Neural crest cell (in vitro differentiated cells): ENCODE measurements at places on chromosomes 11 and 22.

GRCh38 chr11:64777449-64778222 lies 706 bp downstream of the SF1 start:
- peak; percentile 69 for DNase-seq

DNA sequence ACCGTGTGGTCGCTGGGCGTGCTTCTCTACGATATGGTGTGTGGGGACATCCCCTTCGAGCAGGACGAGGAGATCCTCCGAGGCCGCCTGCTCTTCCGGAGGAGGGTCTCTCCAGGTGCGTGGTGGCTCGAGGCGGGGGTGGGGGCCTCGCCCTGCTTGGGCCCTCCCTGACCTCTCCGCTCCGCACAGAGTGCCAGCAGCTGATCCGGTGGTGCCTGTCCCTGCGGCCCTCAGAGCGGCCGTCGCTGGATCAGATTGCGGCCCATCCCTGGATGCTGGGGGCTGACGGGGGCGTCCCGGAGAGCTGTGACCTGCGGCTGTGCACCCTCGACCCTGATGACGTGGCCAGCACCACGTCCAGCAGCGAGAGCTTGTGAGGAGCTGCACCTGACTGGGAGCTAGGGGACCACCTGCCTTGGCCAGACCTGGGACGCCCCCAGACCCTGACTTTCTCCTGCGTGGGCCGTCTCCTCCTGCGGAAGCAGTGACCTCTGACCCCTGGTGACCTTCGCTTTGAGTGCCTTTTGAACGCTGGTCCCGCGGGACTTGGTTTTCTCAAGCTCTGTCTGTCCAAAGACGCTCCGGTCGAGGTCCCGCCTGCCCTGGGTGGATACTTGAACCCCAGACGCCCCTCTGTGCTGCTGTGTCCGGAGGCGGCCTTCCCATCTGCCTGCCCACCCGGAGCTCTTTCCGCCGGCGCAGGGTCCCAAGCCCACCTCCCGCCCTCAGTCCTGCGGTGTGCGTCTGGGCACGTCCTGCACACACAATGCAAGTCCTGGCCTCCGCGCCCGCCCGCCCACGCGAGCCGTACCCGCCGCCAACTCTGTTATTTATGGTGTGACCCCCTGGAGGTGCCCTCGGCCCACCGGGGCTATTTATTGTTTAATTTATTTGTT lies 2.4 kb downstream of the PIM3 start:
- DNase-seq = no peak

DNA sequence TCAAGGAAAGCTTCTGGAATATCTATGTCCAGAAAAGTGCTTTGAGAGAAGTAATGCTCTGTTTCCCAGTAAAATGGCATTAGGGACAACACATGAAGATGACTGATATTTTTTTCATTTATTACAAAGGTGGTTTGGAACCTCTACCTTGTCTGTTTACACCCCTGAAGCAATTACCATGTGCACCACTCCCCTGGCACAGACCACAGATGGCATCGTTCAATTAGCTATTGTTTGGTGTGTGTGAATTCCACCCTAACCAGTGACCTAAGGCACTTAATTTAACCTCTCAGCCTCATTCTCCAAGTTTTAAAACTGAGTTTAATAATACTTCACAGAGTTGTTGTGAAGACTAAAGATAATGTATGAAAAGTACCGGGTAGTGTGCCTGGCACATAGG lies 127.6 kb upstream of the BMAL1 start:
- no peak for DNase-seq

- no peak for DNase-seq
Observed at GRCh38 chr11:4441515-4441914, 7.6 kb upstream of the OR52K2 start.

DNA sequence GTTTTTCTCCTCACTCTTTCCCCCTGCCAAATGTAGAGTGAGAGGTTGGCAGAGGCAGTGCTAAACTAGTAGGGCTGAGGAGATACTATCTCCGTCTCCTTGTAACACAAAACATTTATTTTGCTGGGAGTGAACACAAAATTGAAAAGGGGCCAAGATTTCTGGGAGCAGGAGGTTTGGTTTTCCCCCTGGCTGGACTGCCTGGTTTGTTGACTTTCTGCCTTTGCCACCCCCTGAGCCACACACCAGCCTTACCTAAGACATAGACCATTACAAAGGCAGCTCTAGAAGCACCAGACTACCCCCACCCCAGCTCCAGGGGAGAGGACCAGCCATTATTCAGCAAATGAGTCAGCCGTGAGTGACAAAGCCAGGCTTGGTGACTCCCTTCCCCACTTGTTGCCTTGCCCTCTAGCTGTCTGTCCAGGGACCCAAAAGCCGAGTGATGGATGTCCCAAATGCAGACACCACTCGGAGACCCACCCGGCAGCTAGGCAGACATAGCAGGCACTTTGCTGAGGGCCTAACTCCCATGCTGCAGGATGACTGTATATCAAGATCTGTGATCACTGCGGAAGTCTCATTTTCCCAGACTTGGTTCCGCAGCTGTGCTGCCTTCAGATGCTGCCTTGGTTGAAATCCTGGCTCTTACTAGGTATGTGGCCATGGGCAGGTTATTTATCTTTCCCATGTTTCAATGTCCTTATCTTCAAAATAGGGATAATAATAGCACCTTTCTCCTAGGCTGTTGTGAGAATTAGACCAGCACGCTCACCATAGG lies 17.7 kb upstream of the CDON start:
- no peak for DNase-seq

DNA sequence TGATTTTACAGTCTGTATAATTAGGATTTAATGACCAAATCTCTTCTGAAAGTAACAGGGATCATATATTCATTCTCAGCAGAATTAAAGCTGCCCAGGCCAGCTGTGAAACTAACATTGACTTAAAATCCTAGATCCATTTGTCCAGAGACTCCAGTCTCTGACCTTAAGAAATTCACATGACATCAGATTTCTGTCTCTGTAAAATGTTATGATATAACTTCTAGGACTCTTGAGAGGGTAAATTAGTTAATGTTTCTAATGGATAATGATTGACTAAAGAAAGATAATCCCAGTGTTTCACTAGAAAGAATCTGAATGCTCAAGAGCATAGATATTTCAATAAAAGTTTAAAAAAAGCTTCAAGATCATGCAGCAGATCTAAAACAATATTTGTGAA lies 6.3 kb downstream of the NOX4 start:
- DNase-seq = no peak

DNA sequence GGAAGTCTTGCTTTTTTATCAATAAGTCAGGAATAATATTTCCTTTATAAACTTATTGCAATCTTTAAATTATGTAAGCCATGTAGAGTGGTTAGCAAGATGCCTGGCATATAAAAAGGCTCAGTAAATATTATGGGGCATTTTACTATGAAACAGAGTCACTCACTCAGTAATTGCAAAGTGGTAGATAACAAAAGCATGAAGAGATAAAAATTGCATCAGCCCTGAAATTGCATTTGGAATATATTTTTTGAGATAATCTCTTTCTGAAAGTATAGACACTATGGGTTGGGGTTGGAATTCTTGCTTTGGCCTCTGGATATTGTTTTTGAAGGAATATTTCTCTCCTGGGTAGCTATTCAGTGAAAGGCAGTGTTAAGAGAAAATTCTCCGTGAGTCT lies 188.6 kb downstream of the JRKL start:
- DNase-seq = no peak

- DNase-seq = peak; percentile 40
Observed at GRCh38 chr11:64638018-64638665, 47.1 kb downstream of the SLC22A12 start.

- no peak for DNase-seq
Observed at GRCh38 chr11:35709376-35709775, 46.8 kb downstream of the TRIM44 start.

- DNase-seq = no peak
Observed at GRCh38 chr11:119024430-119025098, 6.0 kb downstream of the TRAPPC4 start.

- no peak for DNase-seq
Observed at GRCh38 chr11:82738091-82738490, 4.4 kb upstream of the FAM181B start.

GRCh38 chr11:123425367-123425766 lies 4.7 kb upstream of the GRAMD1B start:
- DNase-seq = no peak

GRCh38 chr11:66604155-66604554 lies 11.2 kb downstream of the CCS start:
- DNase-seq = no peak
